ENCODE measurements at places on chromosomes 13 and 19. TPM values are rescaled to one million over a fixed set of nuclear protein-coding genes. Genes with fewer than 3 reads are reported as not detected.

DNA sequence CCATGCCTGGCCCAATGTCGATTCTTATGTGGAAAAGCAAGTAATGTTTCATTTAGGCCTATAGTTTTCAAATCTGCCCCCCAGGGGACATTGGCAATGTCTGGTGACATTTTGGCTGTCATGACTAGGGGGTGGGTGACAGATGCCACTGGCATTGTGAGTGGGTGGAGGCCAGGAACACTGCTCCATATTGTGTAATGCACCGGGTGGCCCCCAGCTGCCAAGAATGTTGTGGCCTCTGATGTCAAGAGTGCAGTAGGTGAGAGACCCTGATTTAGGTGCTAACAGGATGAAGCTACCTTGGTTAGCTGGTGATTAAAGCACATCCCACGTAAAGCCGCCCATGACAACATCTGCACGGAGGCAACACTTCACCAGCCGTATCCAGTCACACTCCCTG lies 10.8 kb downstream of the C19orf44 start:
- DNase-seq = no peak

- no peak for DNase-seq
These were observed 161.6 kb downstream of the ZIC5 start for GRCh38 chr13:99809926-99810325.

DNA sequence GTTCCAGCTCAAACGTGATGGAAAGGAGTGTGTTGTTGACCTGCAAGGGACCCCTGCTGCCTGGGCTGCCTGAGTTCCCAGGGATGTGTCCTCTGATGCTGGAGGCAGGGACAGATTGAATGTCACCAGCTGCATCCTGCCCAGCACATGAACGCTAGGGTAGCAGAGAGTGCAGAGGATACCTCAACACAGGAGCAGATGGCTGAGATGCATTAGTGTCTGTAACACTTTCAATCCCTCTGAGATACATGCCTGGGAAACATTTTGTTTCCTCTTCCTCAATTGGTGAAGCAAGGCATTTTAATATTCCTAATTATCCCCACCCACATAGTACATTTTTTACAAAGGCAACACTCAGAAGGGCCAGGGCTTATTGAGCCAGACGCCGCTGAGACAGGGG lies 106.4 kb upstream of the UBL3 start:
- no peak for DNase-seq

GRCh38 chr13:40486518-40487163 lies 179.8 kb downstream of the FOXO1 start:
- DNase-seq = no peak

DNA sequence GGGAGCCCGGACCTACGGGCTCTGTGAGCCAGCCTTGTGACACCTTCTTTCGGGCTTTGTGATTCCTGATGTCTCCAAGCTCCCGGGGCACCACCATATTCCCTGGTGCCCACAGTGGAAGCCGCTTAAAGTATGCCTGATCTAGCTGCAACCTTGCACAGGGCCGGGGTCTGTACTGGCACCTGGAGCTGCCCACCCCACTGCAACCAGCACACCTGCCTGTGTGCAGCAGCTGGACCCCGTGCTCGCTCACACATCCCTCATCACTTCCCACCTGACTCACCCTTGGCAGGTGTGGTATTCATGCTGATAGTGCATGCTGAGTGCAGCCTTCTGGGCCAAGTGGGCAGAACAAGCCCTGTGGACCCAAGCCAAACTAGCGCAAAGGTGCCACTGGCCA lies 1981.1 kb upstream of the PCDH20 start:
- no peak for DNase-seq

Gene UPF3A
- 74.4 TPM for total RNA-seq

Gene SOX1
- not detected for total RNA-seq

Gene DLEU7
- total RNA-seq = not detected

Gene ZNF540
- 0.75 TPM for total RNA-seq

Measured in endothelial cell of umbilical vein (primary cell).